ENCODE measurements at places on chromosomes 4 and X.
A peak's percentile ranks its signal among the peaks of the same experiment; 100 is the strongest.

- no peak for DNase-seq
These were observed 98.4 kb upstream of the GC start for GRCh38 chr4:71882113-71882841.

DNA sequence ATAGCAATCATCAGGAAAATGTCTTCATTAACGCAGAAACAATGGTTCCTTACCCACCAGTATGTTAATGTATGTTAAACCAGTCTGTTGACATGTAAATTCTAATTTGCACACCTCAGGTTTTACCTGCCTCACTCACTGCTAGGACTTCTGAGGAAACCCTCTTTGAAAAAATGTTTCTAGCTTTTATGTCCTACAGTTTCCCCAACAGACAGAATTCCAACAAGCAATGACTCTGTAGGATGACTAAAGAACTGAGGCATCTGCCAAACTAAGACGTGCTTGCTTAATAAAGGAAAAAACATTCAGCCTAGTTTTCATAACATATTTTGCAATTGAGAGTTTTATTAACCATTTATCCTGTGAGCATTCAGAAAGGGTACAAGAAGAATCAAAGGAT, 20.6 kb upstream of the SOX3 start:
- no peak for DNase-seq

DNA sequence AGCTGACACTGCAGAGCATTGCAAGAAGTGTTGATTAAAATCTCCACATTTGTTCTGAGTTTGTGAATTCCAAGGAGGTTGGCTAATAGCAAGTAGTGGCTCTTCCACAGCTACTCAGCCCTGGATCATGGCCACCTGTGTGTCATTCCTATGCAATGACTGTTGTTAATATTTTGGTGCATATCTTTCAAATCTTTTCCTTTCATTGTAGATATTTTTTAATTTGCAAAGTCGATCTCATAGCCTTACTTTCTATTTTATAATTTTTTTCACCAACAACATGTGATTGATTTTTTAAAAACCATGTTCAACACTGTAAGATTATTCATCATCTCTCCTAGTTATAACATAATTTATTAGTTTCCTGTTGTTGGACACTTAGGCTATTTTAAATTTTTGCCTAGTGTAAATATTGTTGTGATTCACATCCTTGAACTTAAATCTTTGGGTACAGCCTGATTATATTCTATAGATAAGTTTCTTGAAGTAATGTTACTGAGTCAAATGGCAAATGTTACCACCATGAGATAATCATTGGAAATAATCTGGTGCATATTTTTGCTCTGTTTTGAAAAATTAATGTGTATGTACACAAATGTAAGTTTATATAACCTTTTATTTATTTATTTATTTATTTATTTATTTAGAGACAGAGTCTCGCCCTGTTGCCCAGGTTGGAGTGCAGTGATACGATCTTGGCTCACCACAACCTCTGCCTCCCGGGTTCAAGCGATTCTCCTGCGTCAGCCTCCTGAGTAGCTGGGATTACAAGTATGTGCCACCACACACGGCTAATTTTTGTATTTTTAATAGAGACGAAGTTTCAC, 17.1 kb upstream of the ARHGAP10 start:
- no peak for DNase-seq

DNA sequence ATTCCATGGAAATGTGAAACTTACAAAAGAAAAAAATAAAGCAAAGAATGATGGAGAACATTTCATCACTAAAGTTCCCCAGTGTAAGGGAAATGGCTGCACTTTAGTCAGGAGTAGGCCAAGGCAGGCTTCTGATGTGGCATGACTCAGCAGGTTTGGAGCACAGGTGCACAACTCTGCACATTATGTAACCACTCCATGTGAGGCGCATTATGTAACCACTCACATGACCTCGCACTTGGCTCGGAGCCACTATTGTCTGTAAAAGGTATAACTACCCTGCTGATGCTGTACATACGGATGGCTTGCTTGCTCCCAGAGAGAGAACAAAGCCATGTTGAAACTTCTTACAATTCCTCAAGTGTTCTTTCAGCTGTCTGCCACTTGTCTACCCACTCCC, 727.6 kb downstream of the TRAM1L1 start:
- DNase-seq: no peak

DNA sequence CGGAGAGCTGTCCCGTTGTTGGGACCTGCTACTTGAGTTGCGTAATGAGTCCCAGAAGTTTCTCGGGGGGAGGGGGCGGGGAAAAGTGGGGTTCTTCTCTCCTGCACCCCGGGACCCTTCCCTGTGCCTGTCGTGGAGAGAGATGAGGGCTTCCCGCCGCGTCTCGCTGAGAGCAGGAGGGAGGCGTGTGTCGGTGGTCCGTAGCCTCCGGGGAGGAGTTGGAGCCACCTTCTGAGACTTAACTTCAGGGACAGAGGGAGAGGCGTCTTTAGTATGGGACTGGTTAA, 698 bp downstream of the AFF1 start:
- DNase-seq: no peak

DNA sequence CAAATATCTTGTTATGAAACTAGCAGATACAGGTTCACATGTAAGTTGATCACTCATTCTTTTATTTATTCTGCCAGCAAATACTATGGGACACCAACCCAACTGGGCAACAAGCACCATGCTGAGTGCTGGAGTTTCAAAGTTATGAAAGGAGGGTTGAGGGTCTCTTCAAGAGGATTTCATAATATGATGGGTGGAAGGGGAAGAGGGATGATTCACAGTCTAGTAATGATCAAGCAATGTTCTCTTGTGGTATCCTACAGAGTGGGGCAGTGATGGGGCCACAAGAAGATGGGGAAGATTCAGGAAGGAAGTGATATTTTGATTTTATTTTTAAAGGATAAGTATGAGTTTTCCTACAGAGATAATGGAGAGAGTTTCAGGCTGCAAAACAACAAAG, 46.2 kb upstream of the TXK start:
- no peak for DNase-seq

GRCh38 chr4:88138561-88138960, 19.9 kb downstream of the ABCG2 start:
- DNase-seq: no peak

GRCh38 chr4:52358883-52359321, 300.2 kb downstream of the USP46 start:
- DNase-seq: no peak

- DNase-seq: no peak
These were observed 88.1 kb downstream of the PCDH7 start for GRCh38 chr4:30808276-30808675.

GRCh38 chrX:37348971-37349220, 268 bp upstream of the PRRG1 start:
- DNase-seq: no peak

- no peak for DNase-seq
These were observed 139.9 kb upstream of the SLC4A4 start for GRCh38 chr4:71198958-71199357.

GRCh38 chr4:93317057-93317456, 511.5 kb upstream of the ATOH1 start:
- no peak for DNase-seq

DNA sequence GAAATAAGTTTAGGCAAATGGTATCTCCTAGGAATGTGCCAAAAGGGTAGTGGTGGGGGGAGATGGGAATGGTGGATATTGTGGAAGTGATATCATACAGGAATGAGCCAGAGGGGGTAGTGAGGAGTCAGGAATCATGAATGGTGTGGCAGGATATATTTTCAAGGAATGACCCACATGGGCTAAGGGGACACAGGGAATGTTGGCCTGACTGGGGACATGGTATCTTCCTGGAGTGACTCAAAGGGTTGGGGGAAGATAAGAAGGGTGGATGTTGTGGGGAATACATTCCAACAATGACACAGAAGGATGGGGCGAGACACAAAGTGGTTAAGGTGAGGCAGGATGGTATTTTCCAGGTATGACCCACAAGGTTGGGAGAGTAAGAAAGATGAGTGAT, 60.6 kb downstream of the MAOA start:
- DNase-seq: no peak

- DNase-seq: no peak
These were observed 435.5 kb downstream of the NKX6-1 start for GRCh38 chr4:84063619-84064018.

DNA sequence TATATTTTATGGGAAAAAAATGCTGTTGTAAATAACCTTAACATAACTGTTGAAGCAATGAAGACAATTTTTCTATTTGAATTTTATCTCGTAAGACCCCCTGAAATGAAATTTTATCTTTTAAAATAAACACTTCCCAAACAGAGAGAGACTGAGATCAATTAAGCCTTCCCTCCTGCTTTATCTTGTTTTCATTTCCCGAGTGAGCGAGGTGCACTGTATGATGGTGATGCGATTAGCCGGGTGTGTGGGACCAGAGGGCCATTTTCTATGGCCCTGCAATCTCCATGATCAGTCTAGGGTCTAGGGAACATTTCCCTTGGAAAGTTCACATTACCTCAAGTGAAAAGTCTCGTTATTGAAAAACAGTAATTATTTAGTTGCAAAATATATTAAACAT, 134.1 kb upstream of the MID1 start:
- DNase-seq: no peak

- DNase-seq: no peak
These were observed 17.0 kb upstream of the STX18 start for GRCh38 chr4:4558881-4559280.

GRCh38 chr4:48557478-48557877, 67.4 kb downstream of the ZAR1 start:
- no peak for DNase-seq

DNA sequence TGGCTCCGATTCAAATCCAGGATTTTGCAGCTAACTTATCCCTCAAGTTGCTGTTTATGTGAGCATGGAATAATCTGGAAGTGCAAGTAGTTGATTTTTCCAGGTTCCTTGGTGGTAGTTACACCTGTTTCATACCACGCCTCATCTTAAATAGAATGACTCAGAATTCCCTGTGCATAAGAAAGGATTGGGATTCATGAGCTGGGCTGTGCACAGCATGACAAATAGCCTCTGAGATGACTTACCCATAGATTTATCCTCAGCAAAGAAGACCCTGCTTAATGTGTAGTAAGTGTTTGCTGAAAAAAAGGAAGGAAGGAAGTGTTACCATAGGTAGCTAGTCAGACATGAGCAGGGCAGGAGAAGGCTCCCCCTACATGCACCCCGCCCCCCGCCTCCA, 777.7 kb upstream of the ADGRL3 start:
- no peak for DNase-seq

GRCh38 chr4:147103403-147103946, 157.8 kb upstream of the TTC29 start:
- DNase-seq: no peak

- no peak for DNase-seq
These were observed 15.0 kb upstream of the HOPX start for GRCh38 chr4:56696056-56696455.

DNA sequence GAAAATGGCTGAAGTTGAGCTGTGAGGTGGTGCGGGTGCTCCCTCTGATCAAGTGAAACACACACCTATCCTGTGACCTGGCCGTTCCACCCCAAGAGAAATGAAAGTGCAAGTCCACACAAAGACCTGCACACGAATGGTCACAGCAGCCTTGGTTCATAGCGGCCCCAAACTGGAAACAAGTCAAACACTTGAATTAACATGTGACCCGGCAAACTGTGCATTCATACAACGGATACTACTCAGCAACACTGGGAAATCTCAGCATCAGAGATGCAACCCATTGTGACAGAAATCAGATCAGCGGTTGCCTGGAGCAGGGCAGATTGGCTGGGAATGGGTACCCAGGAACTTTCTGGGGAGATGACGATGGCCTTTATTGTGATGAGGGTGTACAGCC, 7.6 kb downstream of the G6PD start:
- DNase-seq: no peak

GRCh38 chr4:147560625-147561024, 56.6 kb upstream of the TMEM184C start:
- DNase-seq: no peak

- no peak for DNase-seq
These were observed 56.4 kb upstream of the HMX1 start for GRCh38 chr4:8928074-8928473.

- DNase-seq: no peak
These were observed 793.6 kb downstream of the STPG2 start for GRCh38 chr4:97349468-97350186.

DNA sequence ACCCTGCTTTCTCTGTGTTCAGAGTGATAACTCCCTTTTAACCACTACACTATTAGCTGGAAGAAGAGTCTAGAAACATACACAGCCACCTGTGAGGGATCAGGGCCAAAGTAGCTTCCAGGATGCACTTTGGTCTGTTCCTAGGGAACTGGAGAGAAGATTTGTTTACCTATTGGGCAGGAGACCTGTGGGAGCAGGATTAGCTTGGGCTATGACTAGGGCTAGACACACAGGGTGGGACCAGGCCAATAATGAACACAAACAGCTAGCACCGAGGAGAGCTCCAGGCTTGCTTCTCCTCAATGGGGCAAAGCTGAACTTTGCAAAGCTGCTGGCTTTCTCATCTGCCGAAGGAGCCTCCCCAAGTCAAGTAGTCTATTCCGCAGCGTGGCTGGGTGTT, 24.4 kb upstream of the MAP7D3 start:
- no peak for DNase-seq

DNA sequence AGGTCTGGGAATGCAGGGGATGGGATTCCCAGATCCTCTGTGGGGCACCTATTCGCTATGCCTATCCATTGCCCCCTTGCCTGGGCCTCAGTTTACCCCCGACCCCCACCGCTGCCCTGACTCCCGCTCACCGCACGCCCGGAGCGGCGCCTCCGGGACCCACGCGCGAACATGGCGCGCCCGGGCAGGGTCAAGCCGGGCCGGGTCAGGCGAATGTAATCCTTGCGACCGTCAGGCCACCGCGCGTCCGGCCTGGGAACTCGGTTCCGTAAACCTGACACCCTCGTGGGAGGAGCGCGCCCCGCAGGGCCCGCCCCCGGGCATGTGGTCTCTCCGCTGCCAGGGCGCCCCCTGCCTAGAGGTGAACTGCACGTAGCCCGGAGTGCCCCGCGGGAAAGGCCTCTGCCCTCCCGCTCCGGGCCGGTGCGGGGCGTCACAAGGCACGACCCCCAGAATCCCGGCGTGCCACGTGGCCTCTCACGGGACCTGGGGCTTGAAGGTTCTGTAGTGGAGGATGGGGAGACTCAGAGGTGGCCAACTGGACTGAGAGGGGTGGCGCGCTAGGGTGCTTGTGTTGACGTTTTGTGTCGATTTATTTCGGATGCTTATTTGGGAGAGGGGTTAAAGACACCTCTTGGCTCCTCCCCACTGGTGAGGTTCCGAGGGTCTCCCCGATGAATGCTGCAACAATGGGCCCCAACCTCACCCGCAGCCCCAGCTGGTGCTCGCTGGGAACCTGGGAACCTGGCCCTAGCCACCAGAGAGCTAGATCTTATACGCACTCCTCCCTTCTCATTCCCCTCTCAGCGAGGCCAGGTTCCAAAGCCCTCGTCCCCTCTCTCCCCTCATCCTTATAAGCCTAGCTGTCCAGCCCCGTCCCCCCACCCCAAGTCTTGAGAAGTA, at the start of gene PRICKLE3:
PRICKLE3 (minus strand) TSS at position 249 of the 903 bp plus-strand sequence; CDS start at position 173, 76 bp downstream.
- DNase-seq: peak; percentile 42

GRCh38 chrX:22424919-22425318, 152.2 kb downstream of the CBLL2 start:
- no peak for DNase-seq

- DNase-seq: no peak
These were observed 22.9 kb downstream of the ABLIM2 start for GRCh38 chr4:8135666-8136065.
